ENCODE measurements at places on chromosomes 4 and X.

GRCh38 chr4:182245541-182246215 lies 2.5 kb downstream of the TENM3 start:
- no peak for ATAC-seq

GRCh38 chr4:89136525-89136924 lies 25.2 kb downstream of the TIGD2 start:
- no peak for ATAC-seq

- no peak for ATAC-seq
Observed at GRCh38 chr4:75107755-75108612, 175.1 kb downstream of the PARM1 start.

DNA sequence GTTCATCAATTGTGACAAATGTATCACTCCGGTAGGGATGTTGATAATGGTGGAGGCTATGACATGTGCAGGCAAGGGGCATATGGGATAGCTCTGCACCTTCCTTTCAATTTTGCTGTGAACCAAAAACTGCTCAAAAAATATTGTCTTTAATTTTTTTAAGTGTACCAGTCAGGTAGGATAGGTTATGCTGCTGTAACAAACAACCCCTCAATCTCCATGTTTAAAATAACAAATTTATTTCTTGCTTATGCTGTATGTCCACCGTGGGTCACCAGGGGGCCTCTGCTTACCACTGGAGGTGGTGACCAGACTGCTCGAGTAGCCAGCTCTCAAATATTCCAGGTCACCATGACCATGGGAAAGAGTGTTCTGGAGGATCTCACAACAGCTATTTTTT lies 23.4 kb upstream of the MSX1 start:
- ATAC-seq, result no peak

- no peak for ATAC-seq
Observed at GRCh38 chrX:54786967-54787366, 11.1 kb downstream of the ITIH6 start.

DNA sequence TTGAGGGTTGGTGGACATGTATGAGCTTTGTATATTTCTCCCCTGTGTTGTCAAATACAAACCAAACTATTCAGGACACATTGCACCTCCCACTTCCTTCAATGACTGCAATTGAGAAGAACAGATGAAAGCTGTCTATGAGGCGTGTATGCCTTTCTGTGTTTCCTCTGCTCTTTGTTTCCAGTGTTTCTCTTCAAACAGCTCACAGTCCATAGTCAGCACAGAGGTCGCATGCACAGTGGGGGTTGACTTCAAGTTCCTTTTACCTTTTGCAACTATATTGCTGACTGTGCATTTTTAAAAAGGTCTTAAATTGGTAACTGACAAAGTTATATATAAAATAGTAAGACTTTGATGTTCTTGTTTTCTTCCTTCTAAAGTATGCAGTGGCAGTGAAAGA lies 957.8 kb downstream of the C4orf33 start:
- no peak for ATAC-seq

GRCh38 chrX:137999071-137999470 lies 433.1 kb downstream of the ZIC3 start:
- no peak for ATAC-seq

DNA sequence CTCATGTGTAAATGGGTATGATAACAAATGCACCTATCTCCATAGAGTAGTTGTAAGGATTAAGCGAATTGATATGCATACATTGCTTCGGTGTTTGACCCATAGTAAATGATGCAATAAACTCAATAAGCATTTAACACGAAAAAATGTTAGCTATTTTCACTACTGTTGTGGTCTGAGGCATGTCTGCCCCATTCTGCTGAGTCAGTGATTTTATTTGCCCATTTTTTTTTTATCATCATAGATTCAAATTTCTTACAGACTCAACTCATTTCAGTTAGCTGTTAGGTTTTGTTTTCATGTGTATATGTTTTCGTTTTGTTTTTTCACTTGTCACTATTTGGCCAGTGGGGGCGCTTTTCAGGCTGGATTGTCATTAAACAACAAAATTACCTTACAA lies 27.8 kb upstream of the ARHGEF9 start:
- ATAC-seq, result no peak

DNA sequence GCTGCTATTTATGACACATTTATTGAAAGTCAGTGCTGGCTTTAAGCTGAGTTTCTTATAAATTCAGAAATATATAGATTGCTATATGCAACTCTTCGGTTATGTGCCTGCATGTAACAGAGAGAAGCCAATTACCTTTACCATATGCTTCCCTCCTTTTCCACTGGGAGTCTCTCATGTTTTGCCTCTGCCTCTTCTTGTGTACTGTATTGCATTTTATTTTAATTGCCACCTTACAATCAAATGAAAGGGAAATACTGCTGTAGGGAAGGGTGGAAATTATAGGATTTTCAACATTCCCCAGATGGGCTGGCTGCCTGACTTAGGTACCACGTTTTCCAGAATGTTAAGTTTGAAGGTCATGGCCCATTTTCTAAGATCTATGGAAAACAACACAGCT lies 655.4 kb upstream of the SLIT2 start:
- ATAC-seq, result no peak

- ATAC-seq, result no peak
Observed at GRCh38 chr4:74266081-74266480, 42.2 kb upstream of the EPGN start.

DNA sequence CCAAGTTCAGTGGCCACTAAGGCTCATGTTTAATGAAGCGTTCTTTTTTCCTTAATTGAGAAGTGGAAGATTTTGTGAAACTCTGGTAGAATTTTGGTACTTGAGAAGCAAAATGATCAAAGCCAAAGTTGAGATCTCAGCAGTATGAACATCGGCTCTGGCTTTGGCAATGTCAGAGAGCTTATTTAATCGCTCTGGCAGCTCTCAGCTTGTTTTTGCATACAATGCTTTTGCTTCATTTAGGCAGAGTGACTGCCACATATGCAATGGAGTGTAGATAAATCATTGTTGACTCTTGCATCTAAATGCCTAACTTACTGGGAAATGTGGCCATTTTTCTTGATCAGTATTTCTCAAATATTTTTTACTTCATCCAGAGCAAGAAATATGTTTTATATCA lies 135.7 kb downstream of the AASDH start:
- no peak for ATAC-seq

DNA sequence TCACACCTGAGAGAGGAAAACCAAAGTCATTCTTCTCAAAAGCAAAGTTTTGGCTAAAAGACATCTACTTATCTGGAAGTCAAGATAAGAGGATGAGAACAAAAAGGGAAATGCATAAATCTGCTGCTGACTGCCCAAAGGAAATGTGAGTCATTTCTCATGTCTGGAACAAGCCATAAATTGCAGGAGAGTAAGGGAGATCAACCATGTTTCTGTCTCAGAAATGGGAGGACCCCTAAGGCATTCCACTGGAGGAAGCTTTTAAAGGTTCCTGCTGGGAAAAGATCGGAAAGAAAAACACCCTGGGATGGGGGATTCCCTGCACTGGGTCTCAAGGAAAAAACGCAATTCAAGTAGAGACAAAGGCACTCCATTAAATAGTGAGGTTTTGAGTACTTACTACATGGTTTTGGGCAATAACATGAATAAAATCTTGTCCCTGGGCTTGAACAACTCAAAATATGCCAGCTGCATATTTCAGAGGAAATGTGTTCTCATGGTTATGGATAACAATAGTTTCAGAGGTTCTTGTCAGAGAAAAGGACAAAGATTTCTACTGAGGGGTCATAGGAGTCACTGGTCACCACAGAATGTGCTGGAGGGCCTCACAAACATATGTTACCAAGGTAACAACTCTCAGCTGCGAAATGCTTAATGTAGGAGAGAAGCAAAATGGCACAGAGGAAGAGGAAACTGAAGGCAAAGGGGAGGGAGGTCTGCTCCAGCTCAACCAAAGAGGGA lies 19.3 kb downstream of the GPR143 start:
- no peak for ATAC-seq

GRCh38 chr4:33890841-33891240 lies 2353.5 kb downstream of the ARAP2 start:
- no peak for ATAC-seq

DNA sequence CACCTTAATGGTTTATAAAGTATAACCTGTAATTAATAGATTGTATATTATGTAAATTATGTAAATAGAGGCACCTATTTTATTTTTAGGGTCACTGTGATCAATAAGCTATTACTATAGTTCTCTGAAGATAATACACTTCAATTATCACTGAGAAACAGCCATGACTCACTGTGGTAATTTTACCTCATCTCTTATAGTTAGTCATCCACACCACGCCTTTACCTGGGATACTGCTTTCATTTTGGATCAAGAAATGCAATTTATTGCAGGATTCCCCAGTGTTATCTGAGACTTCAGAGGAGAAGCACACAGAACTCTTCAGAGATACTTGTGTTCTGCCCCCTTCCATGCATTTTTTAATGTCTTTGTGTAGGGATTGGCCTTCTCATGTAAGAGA lies 348.1 kb upstream of the ATOH1 start:
- ATAC-seq, result no peak

DNA sequence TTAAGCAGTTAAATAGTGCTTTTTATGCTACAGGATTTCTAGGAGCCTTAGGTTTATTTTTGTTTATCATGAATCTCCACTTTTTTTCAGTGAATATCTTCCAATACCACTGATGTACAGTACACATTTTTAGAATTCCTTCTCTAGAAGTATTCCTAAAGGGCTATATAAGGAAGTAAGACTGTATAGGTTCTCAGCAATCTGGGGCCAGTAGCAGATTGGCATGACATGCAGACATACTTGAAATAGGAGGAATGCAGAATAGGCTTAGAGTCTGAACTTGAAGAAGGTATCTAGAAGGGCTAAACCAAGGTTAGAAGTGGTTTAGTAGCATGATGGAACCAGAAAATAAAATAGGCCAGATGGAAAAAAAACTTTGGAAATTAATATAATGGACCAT lies 29.8 kb downstream of the HEPH start:
- ATAC-seq, result no peak

DNA sequence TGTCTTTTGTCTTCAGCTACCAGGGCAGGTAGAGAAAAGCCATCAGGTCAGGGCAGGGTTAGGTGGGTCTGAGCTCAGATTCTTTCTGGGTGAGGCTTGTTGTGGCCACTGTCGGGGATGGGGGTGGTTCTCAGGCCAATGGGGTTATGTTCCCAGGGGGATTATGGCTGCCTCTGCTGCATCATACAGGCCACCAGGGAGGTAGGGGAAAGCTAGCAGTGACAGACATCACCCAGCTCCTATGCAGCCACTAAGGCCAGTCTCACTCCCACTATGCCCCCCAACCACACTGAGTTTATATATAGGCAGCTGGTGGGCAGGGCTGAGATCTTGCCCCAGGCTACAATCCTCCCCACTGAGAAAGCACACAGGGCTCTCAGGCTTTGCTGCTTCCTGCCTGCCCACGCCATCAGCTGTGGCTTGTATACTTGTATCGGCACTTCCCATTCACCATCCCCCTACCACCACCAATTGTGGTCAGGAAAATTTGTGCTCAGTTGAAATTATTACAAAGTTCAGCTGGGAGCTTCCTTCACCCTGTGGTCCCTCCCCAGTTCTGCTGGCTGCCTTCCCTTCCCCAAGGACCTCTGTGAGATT lies 72.6 kb upstream of the PTPN13 start:
- no peak for ATAC-seq

GRCh38 chrX:154797006-154797405 lies 8.3 kb downstream of the MPP1 start:
- no peak for ATAC-seq

DNA sequence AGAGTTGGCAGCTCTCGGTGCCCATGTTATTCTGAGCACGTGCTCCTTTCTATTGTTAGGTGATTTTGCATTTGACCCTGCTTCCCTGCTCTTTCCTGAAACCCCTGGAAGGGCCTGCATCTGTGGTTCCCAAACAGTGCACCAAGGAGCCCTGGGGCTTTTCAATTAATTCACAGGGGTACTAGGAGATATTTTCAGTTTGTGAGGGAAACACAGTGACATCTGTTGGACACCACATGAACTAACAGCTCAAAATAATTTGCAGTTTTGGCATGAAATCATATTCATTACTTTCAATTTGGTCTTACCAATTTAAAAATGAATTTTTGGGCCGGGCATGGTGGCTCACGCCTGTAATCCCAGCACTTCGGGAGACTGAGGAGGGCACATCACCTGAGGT lies 156.6 kb downstream of the GATB start:
- no peak for ATAC-seq

GRCh38 chr4:183248201-183248600 lies 71.9 kb downstream of the CLDN22 start:
- no peak for ATAC-seq

DNA sequence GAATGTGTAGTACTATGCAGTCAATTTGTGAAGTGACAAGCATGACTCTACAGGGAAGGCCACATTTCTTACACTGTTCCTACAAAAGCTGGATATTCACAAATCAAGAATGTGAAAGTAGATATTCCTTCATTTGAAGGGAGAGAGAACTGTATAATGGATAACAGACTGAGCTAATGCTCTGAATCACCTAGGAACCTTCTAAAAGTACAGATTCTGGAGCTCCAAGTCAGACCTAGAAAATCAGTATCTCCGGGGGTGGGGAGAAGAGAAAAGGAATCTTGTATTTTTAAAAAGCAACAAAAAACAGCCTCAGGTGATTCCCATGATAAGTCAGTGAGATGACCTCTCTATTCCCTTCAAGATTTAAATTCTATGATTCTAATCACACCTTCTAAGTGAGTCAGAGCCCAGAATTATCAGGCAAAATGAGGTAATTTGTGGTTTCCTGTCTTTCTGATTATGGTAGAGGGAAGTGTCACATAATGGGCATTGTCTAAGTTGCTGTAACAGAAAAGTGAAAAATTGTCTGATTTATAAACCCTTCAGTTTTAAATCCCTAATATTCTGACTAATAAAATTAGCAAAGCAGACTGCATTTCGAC lies 80.9 kb downstream of the IL21 start:
- ATAC-seq, result peak; percentile 66

DNA sequence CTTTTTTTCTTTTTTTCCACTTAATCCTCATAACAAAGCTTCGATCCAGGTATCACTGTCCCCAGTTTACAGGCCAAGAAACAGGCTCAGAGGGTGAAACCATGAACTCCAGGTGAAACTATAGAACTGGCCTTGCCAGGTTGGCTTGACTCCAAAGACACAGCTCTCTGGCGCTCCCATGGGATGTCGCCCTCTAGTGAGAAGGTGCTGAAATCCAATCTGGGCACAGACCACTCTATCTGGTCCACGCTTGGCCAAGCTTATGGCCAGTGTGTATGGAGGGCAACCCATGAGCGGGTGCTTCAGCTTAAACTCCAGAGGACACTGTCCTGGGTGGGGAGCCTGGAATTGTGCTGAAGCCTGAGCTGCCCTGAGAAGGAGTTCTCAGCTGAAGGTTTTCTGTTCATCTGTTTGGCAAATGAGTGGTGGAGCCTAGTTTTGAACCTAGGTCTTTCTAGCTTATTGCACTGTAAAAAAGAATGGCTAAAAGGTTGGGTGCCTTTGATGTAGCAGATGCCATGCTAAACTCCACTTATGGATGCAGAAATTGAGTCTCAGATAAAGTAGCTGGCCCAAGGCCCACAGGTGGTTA lies 70.5 kb downstream of the SEL1L3 start:
- ATAC-seq, result no peak

DNA sequence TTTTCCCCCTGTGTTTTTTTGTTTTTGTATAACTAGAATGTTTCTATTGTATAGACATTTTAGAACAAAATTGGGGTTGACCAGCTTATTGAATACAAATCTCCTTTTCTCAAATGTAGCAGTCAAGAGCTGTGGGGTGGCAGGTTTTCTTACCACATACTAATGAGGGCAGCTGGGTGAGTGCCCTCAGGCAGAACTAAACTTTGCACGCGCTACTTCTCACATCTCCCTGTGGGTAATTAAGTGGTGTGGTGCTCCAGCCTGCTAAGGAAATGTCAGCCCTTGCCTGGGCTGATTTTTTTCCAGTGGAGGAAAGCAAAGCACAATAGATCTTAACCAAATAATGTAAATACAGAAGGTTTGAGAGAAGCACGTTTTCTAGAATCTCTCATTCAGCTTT lies 717.6 kb upstream of the TENM3 start:
- ATAC-seq, result no peak
